Posterior vena cava (tissue), 2 donors: ENCODE measurements at places on chromosomes 16 and 17. TPM values are rescaled to one million over a fixed set of nuclear protein-coding genes. Genes with fewer than 3 reads are reported as not detected.

- DNase-seq = peak; percentile 89
These were observed 5.4 kb downstream of the ABCC1 start for GRCh38 chr16:15954814-15955151.

DNAJC7 gene
- 57.0 TPM for total RNA-seq

DNA sequence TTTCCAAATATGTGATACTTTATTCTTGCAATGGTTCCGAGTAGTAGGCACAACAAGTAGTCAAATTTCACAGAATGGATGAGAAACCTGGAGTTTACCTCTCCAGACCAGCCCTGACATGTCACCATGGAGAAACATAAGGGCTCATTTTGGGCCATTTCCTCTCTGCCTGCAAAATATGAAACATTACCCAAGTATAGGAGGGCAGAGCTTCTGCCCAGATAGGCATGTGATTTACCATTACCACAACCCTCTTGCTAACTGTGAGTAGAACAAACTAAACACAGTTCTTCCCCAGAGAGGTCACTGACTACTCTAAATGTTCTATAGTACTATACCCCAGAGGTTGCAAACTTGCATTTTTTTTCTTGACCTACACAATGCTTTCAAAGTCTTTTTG lies 15.7 kb upstream of the KPNB1 start:
- DNase-seq = no peak

DNA sequence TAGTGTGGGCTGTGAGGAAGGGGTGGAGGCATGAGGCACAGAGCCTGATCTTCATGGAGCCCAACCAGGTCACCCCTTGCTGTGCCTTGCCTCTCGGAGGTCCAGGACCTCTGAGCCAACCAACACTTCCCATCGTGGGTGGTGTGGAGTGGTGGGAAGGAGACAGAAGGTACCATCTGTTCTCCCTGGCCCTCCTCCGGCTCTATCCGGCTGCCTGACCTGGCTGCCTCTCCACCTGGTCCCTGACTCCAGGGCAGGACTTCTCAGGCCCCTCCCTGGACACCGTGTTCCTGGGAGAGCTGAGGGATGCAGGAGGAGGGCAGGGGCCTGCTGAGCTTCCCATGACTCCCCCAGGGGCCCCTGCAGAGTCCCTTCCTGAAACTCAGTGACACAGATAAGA lies 3.9 kb downstream of the PDK2 start:
- no peak for DNase-seq

- DNase-seq = no peak
These were observed 54.4 kb upstream of the PABPN1L start for GRCh38 chr16:88920618-88921590.
